Fibroblast of villous mesenchyme (primary cell): ENCODE measurements at places on chromosomes 1 and 21. TPM values are rescaled to one million over a fixed set of nuclear protein-coding genes. Genes with fewer than 3 reads are reported as not detected.
A peak's percentile ranks its signal among the peaks of the same experiment; 100 is the strongest.

GRCh38 chr1:67241200-67241746 is 66.4 kb upstream of the IL12RB2 start:
- DNase-seq: no peak

The PBX1 gene
- total RNA-seq: 62.8 and 67.4 TPM in 2 replicates

The FCGR3B gene
- total RNA-seq: not detected in 2 replicates

The SLC9C2 gene
- total RNA-seq: not detected in 2 replicates

The LCK gene
- 0.43 TPM in 1 of 2 replicates, not detected in the other for total RNA-seq

The LHX8 gene
- total RNA-seq: under 0.01 TPM in 1 of 2 replicates, not detected in the other

GRCh38 chr1:51313268-51313852 is 17.0 kb downstream of the TTC39A start:
- no peak for DNase-seq

DNA sequence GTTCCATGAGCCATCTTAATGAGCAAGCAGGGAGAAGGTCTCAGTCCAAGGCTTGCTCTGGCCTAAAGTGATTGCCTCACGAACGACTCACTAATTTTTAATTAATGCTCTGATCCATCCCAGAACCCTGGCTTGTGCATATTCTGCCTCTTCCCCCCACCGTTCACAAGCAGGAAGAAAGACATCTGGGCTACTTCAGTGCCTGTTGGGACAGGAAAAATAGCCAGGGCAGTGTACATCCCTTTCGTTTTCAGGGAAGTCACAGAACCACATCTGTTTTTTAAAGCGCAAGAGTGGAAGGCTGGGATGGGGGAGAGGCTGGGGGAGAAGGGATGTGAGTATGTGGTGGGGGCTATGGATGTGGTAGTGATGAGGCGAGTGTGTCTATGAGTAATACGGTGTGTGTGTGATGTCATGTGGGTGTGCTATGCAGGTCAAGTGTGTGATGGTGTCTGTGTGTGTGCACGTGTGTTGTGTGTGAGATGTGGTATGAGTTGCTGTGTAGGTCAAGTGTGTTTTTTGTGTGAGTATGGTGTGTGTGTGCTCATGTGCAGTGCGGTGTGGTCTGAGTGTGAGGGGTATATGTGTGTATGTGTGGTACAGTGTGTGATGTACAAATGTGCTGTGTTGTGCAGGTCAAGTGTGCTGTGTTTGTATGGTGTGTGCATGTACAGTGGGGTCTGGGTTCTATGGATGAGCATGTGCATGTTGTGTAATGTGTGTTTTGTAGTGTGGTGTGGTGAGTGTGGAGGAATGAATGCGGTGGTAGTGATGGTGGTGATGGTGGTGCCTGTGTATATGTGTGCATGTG is 64.9 kb upstream of the SYT6 start:
- peak; percentile 7 for DNase-seq

The PLCH2 gene
- total RNA-seq: under 0.01 TPM in 2 replicates

The BCAN gene
- not detected in 2 replicates for total RNA-seq

DNA sequence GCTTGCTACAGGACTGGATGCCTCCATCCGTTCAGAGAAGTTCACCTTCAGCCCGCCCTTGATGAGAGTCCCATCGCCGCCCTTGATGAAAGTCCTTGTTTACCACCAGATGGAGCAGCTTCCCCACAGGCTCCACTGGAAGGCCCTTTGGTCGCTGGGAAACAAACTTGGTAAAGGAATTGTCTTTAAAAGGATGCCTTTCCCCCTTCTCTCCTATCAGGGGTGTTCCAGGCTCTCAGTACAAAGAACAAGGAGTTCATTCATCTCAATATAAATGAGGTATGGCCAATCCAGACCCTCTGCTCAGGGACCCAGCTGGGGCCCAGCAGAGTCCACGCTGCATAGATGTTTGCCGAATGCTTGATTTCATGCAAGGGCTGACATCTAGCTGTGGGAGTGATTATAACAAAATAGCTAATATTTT is 50.8 kb downstream of the CAPN9 start:
- DNase-seq: peak; percentile 76

DNA sequence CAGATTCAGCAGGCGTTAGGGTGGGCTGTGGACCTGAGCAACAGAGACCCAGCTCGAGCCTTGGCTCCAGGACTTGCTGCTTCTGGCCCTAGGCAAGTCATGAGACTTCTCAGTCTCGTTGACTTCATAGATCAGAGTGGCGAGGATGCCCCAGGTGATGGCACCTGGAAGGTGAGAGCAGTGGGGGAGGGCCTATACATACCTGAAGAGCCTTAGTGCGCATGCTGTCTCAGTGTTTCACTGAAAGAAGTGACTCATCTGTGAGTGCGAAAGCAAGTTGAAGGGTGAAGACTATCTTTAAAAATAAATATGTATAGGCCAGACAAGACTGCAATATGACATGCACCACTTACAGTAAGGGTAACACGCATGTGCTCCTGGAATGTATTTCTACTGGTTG is 10.1 kb downstream of the PLEKHA6 start:
- no peak for DNase-seq

The PRPF38A gene
- total RNA-seq: 6.8 and 12.5 TPM in 2 replicates

The SEMA4A gene
- 0.43 and 0.64 TPM in 2 replicates for total RNA-seq

The CNR2 gene
- total RNA-seq: not detected in 2 replicates

- DNase-seq: peak; percentile 96
Measured at GRCh38 chr1:162696286-162696862, 64.1 kb downstream of the DDR2 start.

- DNase-seq: no peak
Measured at GRCh38 chr21:43289966-43290365, 121.2 kb downstream of the CRYAA start.

DNA sequence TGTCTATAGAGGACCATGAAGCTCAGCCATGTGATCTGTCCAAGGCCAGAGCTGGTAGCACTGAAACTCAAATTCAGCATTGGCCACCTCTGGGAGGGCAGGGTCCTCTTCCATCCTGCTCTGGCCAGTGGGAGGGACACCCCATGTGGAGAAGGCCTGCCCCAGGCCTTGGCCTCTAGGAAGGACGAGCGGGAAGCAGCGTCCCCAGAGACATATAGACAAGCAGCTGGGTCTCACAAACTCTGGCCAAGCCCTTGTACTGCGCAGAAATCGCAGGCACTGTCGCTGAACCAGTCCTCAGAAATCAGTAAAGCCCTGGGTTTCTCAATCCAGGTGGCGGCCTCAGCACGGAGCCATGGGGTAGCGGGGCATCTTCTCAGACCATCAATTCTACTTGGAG is 180.7 kb downstream of the HIVEP3 start:
- DNase-seq: no peak

The LHX4 gene
- total RNA-seq: 0.32 and 0.86 TPM in 2 replicates

- DNase-seq: peak; percentile 79
Measured at GRCh38 chr1:59062743-59063142, 234.2 kb upstream of the FGGY start.

The CSMD2 gene
- total RNA-seq: 1.3 and 3.0 TPM in 2 replicates

- peak; percentile 79 for DNase-seq
Measured at GRCh38 chr1:41955461-41956159, 36.9 kb upstream of the HIVEP3 start.

The PFKFB2 gene
- 6.9 and 8.7 TPM in 2 replicates for total RNA-seq

The DIRAS3 gene
- total RNA-seq: 0.43 and 2.3 TPM in 2 replicates

DNA sequence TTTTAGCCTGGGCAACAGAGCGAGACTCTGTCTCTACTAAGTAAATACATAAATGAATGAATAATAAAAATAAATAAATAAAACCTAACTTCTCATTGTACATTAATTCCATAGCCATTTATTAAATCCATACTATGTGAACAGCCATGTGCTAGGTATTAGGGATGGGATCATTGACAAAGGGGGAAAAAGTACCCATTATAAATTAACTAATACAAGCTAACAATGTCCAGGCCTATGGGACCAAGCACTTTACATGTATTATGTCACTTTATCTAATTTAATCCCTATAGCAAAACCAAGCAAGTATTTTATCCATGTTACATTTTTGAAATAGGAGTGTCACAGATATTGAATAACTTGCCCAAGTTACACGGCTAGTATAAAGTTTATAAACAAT is 2.6 kb upstream of the CDC7 start:
- DNase-seq: no peak

GRCh38 chr1:58304346-58304975 is 242.1 kb downstream of the OMA1 start:
- DNase-seq: no peak

GRCh38 chr1:11671205-11671543 is 7.2 kb downstream of the FBXO6 start:
- DNase-seq: no peak

GRCh38 chr1:171055966-171056643 is 34.6 kb upstream of the FMO3 start:
- DNase-seq: no peak

GRCh38 chr1:42993502-42994136 is 35.0 kb upstream of the SLC2A1 start:
- no peak for DNase-seq

DNA sequence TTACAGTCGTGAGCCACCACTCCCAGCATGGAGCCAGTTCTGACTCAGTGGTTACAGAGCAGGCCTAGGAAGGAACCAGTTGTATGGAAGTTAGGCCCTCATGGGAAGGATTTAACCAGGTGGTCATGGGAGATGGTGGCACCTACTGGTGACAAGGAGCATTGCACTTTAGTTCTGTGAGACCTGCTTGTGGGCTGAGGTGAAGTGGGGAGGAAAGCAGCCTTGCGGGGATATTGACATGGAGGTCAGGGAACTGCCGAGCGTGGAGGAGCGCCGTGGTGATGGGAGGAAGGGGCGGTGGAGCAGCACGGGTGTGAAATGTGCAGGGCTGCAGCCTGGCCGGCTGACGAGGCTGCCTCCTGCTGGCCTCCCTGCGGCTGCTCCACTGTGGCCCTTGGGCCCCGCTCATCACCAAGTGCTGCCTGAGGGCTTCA is 100.4 kb downstream of the GALNT2 start:
- peak; percentile 39 for DNase-seq

DNA sequence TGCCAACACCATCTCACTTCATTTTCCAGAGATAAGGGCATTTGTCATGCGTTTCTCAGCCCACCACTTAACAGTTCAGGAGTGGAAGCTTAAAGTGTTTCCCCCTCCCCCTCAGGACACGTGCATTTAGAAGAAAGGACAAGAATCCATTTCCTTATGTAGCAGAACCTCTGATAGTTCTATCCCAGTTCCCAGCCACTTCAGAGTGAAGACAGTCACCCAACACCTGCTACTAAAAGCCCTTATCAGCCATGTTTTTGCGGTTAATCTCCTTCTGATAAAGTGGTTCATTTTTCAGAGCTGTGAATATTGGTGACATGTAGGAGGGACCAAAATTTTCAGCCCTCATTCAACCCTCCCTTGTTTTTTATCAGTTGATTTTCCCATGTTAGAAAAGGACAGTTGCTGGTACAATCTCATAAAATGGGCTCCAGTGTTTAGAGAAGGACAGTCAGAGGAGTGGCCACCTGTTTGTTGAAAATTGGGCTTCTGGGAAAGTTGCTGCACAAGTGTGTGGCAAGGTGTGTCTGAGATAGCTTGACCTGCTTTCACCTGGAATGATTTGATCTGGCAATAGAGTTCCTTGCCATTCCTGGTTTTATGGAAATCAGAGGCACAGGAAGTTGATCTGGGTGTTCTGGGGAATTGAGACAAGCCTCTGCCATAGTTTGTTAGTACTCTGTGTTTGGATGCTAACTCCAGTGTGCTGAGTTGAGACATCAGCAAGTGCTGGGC is 114.0 kb downstream of the PPP1R12B start:
- DNase-seq: no peak

DNA sequence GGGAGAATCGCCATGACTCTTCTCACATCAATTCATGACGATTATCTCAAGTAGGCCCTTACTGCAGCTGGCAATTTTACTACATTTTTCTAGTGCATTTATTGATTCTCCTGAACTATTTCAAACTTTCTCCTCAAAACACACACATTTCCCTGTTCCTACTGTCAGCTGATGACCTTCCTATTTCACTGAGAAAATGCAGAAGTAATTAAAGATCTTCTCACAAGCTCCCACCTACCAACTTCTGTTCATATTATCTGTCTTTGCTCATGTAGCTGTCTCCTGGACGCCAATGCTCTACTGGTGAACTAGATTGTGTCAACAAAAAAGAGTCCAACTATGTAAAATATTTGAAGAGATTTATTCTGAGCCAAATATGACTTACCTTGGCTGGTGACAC is 36.4 kb upstream of the FASLG start:
- DNase-seq: no peak

The LCE2C gene
- total RNA-seq: not detected in 2 replicates

DNA sequence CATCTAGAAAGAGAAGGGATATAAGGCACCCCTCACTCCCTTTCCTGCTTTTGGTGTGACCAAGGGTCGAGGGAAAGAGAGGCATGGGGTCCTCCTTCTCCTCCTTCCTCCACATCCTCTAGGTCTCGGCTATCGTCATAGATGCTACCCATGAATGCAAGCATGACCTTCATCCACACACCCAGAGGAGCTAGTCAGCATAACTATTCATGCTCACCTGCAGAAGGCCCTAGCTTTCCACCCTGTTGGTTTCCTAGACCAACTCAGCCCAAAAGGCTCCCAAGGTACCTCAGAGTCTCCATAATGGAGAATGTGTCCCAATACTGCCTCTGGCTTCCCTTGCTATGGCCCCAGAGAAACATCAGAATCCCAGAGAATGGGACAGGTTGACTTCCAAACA is 33.2 kb downstream of the MSTO1 start:
- DNase-seq: no peak

The ADORA1 gene
- total RNA-seq: 8.7 and 14.2 TPM in 2 replicates

DNA sequence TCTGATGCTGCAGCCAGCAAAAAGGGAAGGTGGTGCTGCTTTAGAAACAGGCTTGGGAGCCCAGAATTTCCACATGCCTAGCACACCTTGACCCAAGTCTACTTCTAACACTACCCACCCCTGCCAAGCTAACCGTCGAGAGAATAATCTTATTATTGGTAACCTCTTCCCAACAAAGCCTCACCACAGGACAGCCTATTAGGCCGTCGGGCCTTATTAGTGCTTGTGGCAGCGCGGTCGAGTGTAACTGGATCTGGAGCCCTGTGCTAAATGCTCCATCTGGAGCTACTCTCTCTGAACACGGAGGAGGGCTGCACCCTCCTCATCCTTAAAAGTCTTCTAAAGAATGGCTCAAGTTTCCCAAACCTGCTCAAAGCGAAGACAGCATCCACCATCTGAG is 165.5 kb upstream of the NFIA start:
- no peak for DNase-seq

- peak; percentile 66 for DNase-seq
Measured at GRCh38 chr1:172781513-172782140, 122.7 kb downstream of the FASLG start.

- DNase-seq: peak; percentile 74
Measured at GRCh38 chr1:192807211-192808162, 1.4 kb upstream of the RGS2 start.

The DLGAP3 gene
- under 0.01 TPM in 2 replicates for total RNA-seq
